ENCODE measurements at places on chromosomes 3 and 15.

- H3K27ac ChIP-seq: no peak overlapping the region
- peaks cover 13% of the 10 kb centered on the region for H3K4me1 ChIP-seq
- no peak overlapping the region for H3K4me3 ChIP-seq
- H3K27me3 ChIP-seq: peaks cover 3% of the 10 kb centered on the region
- DNase-seq: no peak
Measured at GRCh38 chr3:38268087-38268486, 2.5 kb downstream of the SLC22A13 start.

GRCh38 chr15:67907184-67907723 is 67.4 kb upstream of the RNU6-1 start:
- H3K4me3 ChIP-seq: no peak overlapping the region
- peaks cover 22% of the 10 kb centered on the region for H3K4me1 ChIP-seq
- no peak overlapping the region for H3K27ac ChIP-seq
- H3K36me3 ChIP-seq: peaks cover 36% of the 10 kb centered on the region
- no peak for DNase-seq
- peaks cover 15% of the 10 kb centered on the region for H3K27me3 ChIP-seq

GRCh38 chr3:102148598-102149337 is 286.0 kb upstream of the ZPLD1 start:
- DNase-seq: no peak
- H3K36me3 ChIP-seq: no peaks in the 10 kb centered on the region
- H3K27me3 ChIP-seq: peaks cover 2% of the 10 kb centered on the region
- no peak overlapping the region for H3K27ac ChIP-seq
- H3K4me1 ChIP-seq: no peaks in the 10 kb centered on the region

GRCh38 chr3:110576960-110577359 is 494.7 kb upstream of the NECTIN3 start:
- no peak overlapping the region for H3K4me3 ChIP-seq
- H3K4me1 ChIP-seq: peaks cover 9% of the 10 kb centered on the region
- no peaks in the 10 kb centered on the region for H3K36me3 ChIP-seq
- H3K27me3 ChIP-seq: peaks cover 3% of the 10 kb centered on the region
- H3K27ac ChIP-seq: no peak overlapping the region

- DNase-seq: no peak
- no peak overlapping the region for H3K27ac ChIP-seq
- no peaks in the 10 kb centered on the region for H3K36me3 ChIP-seq
- no peak overlapping the region for H3K4me3 ChIP-seq
- H3K4me1 ChIP-seq: peaks cover 32% of the 10 kb centered on the region
Measured at GRCh38 chr3:102087236-102087635, 237.9 kb downstream of the NFKBIZ start.

GRCh38 chr15:37416103-37416502 is 315.8 kb upstream of the MEIS2 start:
- H3K36me3 ChIP-seq: no peaks in the 10 kb centered on the region
- DNase-seq: no peak
- no peaks in the 10 kb centered on the region for H3K27me3 ChIP-seq
- no peaks in the 10 kb centered on the region for H3K4me1 ChIP-seq
- H3K4me3 ChIP-seq: no peak overlapping the region

- H3K4me1 ChIP-seq: no peaks in the 10 kb centered on the region
- no peak overlapping the region for H3K4me3 ChIP-seq
- H3K27me3 ChIP-seq: peaks cover 8% of the 10 kb centered on the region
Measured at GRCh38 chr15:34813446-34814190, 18.3 kb upstream of the ACTC1 start.

DNA sequence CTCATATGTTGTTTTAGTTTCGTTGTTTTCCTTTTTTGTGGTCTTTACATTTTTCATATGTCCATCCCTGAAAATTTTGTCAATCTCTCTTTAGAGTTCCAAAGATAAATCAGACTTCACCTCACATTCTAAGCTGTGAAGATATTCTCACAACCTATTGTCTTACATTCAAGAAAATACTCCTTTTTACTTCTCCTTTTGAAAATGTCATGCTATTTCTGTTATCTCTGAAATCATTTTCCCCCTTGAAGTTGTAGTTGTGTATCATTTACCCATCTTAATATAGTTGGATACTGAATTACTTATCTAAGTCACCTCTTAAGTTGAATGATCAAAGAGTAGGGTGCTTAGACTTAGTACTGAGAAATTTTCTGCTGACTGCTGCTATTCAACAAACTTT is 74.3 kb downstream of the DCUN1D1 start:
- H3K27me3 ChIP-seq: peaks cover 5% of the 10 kb centered on the region
- peaks cover 20% of the 10 kb centered on the region for H3K36me3 ChIP-seq
- no peak overlapping the region for H3K4me3 ChIP-seq
- no peaks in the 10 kb centered on the region for H3K4me1 ChIP-seq
- DNase-seq: no peak

DNA sequence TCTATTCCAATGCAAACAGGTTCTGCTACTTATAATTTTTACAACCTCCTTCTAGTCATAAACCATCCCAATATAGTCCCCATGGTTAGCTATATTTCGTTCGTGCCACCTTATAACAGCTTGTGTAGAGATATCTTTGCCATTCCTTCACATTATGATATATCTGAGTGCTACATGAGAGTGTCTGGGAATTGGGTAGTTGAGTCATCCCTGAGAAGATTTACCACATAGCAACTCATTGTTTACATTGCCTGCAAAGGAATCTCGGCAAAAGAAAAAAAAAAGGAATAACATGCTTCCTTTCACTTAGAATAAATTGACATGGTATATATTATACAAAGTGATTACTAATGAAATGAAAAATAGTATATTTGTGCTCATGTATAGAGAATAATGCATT is 86.0 kb upstream of the VGLL3 start:
- H3K27me3 ChIP-seq: no peaks in the 10 kb centered on the region
- no peak overlapping the region for H3K4me3 ChIP-seq
- DNase-seq: no peak
- no peak overlapping the region for H3K27ac ChIP-seq
- H3K36me3 ChIP-seq: no peaks in the 10 kb centered on the region

DNA sequence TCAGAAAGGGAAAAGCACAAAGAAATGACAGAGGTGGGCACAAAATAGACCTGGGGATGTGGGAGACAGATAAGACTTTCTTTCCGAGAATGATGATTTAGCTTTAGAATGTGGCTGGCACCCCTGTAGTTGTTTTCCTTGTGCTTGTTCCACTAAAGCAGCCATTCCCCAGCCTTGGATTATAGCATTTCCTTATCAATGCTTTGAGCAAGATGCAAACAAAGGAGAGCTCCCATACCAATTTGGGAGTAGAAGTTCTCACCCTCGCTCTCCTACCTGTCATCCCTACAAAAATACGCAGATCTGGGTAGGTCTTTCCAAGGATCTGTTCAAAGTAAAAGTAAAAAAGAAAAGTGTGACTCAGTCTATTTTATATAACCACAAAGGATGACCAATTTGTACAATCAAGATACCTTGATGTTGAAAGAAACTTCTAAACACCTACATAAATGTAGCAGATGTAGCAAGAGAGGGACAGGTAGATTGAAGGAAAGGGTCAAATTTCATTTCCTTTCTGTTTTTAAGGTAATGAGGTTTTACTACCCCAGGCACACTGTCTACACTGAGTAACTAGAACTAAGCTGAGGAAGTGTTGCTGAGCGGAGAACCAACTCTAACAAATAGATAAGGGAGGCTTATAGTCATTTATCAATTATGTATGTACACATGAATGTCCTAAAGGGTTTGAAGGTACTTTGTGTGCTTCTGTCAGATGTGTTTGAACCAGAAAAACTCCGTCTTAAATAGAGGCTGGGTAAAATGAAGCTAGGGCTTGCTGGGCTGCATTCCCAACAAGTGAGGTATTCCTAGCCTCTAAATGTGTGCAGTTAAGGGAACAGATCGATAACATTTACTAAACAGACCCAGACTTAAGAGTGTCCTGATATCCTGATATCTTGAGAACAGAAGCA is 91.1 kb upstream of the LRRN1 start:
- no peak overlapping the region for H3K4me3 ChIP-seq
- peaks cover 4% of the 10 kb centered on the region for H3K27me3 ChIP-seq
- DNase-seq: no peak
- peaks cover 4% of the 10 kb centered on the region for H3K36me3 ChIP-seq
- H3K4me1 ChIP-seq: peaks cover 9% of the 10 kb centered on the region

GRCh38 chr3:112407214-112407887 is 74.4 kb downstream of the CD200 start:
- H3K27me3 ChIP-seq: no peaks in the 10 kb centered on the region
- H3K4me3 ChIP-seq: no peak overlapping the region
- no peak for DNase-seq
- no peaks in the 10 kb centered on the region for H3K36me3 ChIP-seq

GRCh38 chr3:171835116-171835515 is 8.0 kb upstream of the TMEM212 start:
- H3K27me3 ChIP-seq: peaks cover 13% of the 10 kb centered on the region
- no peak for DNase-seq
- H3K27ac ChIP-seq: no peak overlapping the region
- no peak overlapping the region for H3K4me3 ChIP-seq
- H3K36me3 ChIP-seq: no peaks in the 10 kb centered on the region

DNA sequence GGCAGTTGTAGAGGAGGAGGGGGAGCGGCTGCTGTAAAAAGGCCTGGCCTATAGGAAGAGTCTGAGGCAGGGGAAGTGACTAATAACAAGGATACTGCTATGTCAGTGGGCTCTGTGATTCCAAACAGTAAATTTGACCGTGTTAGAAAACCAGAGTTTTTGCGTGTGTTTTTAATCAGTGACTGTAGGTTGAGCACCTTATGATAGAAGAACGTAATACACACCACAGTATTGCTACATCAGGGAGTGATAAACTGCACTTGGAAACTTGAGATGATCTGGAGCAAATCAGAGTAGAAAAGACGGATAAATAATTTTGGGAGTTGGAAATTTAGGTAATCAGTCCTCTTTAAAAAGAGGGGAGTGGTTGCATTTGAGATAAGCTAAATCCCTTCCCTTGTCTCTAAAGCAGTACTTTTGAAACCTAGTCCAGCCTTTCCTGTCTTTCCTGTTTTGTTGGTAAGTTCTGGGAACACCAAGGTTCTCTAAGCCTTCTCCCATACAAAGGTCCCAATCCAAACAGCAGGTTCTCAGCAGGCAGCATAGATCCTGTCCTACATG is 130.5 kb upstream of the NR2E3 start:
- no peaks in the 10 kb centered on the region for H3K36me3 ChIP-seq
- no peak for DNase-seq
- H3K4me3 ChIP-seq: no peak overlapping the region
- H3K4me1 ChIP-seq: peaks cover 60% of the 10 kb centered on the region
- peak overlapping the region; percentile 46 for H3K27ac ChIP-seq
- peaks cover 4% of the 10 kb centered on the region for H3K27me3 ChIP-seq

- H3K36me3 ChIP-seq: no peaks in the 10 kb centered on the region
- peaks cover 70% of the 10 kb centered on the region for H3K27me3 ChIP-seq
- H3K27ac ChIP-seq: no peak overlapping the region
- H3K4me3 ChIP-seq: no peak overlapping the region
Measured at GRCh38 chr3:127452321-127452821, 138.2 kb downstream of the TPRA1 start.

GRCh38 chr3:127834771-127835170 is 12.5 kb upstream of the MGLL start:
- H3K4me3 ChIP-seq: no peak overlapping the region
- H3K36me3 ChIP-seq: peaks cover 8% of the 10 kb centered on the region
- DNase-seq: no peak
- H3K27me3 ChIP-seq: peaks cover 5% of the 10 kb centered on the region

DNA sequence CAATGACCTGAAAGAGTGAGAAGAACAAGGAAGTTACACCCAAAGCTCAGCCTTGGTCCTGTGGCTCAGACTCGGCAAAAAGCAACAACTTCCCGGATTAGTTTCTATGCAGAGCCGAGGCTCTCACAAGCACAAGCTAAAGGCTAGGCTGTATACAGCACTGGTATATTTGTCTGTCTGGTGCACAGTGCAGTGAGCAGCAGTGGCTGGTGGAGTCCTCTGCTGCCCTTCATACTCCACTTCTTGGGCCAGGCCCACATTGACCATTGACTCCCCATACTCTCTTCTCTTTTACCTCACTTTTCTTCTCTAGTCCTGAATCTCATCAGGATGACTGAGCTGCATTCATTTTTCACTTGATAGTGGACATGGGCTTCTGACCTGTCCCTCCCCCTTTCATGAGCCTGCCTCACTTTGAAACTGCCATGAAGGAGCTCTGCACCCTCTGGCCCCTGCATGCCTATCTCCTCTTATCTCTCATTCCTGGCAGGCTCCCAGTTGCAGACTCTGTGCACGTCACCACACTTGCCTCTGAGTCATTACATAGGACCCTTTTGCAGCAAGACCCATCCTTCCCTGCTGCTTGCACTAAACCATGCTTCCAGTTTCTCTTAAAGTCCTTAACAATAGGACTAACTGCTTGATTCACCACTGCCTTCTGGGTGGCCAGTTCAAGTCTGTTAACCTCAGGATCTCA is 379.3 kb downstream of the NTRK3 start:
- H3K4me3 ChIP-seq: no peak overlapping the region
- H3K27me3 ChIP-seq: peaks cover 13% of the 10 kb centered on the region
- no peak for DNase-seq
- H3K36me3 ChIP-seq: no peaks in the 10 kb centered on the region
- H3K4me1 ChIP-seq: peaks cover 22% of the 10 kb centered on the region

DNA sequence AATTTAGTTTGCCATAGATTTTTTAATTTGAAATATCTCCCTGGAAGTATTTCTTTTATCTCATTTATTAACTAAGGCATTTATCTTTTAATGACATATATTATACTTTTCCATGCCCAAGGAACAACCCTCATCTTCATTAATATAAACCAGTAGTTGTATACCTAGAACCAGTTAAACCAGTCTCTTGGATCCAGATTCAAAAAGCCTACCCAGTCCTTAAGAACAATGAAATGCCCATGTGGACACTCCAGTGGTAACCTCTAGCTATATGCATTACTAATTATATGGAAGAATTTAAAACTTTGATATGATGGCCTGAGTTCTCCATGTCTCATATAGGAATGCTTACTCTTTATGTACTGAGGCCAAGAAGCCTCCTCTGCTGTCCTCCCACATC is 4.8 kb downstream of the SIDT1 start:
- H3K27ac ChIP-seq: no peak overlapping the region
- H3K36me3 ChIP-seq: no peaks in the 10 kb centered on the region
- peaks cover 12% of the 10 kb centered on the region for H3K4me1 ChIP-seq
- no peak overlapping the region for H3K4me3 ChIP-seq

DNA sequence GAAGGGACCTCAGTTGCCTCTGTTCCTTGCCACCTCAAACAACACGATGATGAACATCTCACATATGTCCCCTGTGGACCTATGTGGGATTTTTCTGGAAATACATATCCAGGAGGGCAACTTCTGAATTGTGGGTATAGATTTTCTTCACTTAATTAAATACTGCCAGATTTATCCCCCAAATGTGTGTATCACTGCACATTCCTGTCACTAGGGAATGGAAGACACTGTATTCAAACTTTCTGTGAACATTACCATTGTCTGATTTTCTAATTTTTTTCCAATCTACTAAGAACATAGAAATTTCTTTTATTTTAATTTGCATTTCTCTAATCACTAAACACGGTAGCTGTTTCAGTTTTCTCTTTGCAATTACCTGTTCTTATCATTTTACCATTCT is 102.0 kb upstream of the MRPS22 start:
- H3K36me3 ChIP-seq: no peaks in the 10 kb centered on the region
- H3K4me1 ChIP-seq: no peaks in the 10 kb centered on the region
- peaks cover 68% of the 10 kb centered on the region for H3K27me3 ChIP-seq
- H3K4me3 ChIP-seq: no peak overlapping the region
- H3K27ac ChIP-seq: no peak overlapping the region
- DNase-seq: no peak
